ENCODE measurements at places on chromosomes 12 and 14.

GRCh38 chr14:100609331-100609870 is 22.2 kb upstream of the BEGAIN start:
- no peak for DNase-seq

GRCh38 chr14:22383515-22384166 is 205.4 kb downstream of the DAD1 start:
- DNase-seq: no peak

DNA sequence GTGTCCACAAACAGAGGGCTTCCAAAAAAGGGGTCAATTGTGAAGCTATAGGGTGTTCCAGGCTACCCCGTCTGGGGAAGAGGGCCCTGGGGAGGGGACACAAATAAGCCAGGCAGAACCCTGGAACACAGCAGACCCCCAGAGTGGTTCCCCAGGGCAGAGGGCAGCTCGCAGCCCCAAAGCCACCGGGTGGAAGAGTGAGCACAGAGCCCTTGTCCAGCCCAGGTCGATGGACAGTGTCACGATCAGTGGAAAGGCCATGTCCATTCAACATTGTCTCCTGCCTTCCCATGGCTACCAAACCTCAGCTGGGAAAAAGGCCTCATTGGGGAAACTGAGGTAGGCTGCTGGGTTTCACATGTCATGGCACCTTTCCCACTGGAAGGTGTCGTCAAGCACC is 131.4 kb downstream of the DICER1 start:
- DNase-seq: no peak

DNA sequence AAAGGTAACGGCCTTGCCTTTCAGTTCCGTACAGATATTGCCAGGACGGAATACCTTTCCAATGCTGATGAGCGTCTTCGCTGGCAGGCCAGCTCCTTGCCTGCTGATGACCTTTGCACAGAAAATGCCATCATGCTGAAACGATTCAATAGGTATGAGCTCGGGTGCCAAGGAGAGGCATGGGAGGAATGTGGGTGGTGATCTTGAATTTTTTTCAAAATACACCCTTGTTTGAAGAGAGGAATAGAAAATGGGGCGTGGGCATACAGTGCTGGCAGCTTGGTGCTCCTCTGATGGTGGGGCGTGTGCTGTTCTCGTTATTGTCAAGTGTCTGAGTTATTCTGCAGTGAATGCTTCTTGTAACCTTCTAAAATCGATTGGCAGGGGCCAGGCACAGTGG is 52.5 kb downstream of the HSP90AA1 start:
- DNase-seq: no peak

DNA sequence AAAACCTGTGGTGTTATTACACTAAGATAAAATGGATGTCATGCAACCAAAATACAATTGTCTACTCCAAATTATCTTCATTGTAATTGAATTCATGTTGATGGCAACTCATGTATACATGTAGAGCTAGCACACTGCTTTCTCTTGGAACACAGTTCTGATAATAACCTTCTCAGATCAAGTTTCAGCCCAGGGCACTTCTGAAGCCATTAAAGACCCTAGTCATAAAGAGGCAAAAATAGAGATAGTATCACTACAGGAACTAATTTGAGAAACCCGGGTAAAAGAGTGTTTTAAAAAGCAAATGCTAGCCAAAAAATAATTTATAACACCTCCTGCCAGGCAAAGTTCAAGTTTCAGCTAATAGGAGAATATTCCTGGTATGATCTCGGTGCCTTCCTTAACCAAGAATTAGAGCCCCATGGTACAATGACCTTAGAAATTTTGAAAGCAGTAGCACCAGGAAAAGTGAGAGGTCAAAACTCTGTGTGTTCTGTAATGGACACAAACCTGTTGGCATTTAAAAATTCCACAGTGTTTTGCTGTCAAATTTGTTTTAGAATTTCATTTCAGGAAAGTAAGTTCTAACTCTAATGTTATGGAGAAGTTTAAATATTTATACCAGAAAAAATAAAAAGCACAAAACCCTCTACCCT is 105.0 kb upstream of the FRMD6 start:
- no peak for DNase-seq

DNA sequence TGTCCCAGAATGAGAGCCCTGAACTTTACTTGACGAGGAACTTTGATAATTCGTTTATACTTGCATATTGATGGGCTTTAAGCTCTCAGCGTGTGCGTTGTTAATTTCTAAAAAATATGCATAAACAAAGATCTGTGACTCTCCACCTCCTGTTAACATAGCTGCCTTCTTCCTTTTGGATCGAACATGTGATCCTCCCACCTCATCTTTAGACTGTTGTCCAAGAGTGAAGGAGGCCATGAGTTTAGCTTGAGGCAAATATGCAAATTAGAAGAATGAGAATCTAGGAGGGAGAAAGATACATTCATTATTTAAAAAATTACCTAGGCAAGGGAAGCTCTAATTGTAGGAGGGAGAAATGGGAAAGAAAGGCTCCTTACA is 617 bp downstream of the TTC8 start:
- no peak for DNase-seq

DNA sequence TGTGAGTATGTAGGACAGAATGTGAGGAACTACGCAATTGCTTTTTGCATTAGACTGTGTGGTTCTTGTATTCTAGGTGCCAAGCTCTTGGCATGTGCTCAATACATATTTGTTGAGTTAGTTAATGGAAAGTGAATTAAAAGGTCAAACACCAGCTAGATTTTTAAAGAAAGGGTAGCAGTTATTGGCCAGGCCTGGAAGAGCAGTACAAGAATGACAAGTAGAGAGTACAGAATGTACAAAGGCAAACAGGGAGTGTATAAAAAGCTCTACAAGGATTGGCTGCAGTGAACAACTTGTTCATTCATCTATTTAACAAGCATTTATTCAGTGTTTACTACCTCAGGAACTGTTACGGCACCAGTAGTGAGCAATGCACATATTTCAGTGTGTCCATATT is 854.0 kb upstream of the SEL1L start:
- DNase-seq: no peak

DNA sequence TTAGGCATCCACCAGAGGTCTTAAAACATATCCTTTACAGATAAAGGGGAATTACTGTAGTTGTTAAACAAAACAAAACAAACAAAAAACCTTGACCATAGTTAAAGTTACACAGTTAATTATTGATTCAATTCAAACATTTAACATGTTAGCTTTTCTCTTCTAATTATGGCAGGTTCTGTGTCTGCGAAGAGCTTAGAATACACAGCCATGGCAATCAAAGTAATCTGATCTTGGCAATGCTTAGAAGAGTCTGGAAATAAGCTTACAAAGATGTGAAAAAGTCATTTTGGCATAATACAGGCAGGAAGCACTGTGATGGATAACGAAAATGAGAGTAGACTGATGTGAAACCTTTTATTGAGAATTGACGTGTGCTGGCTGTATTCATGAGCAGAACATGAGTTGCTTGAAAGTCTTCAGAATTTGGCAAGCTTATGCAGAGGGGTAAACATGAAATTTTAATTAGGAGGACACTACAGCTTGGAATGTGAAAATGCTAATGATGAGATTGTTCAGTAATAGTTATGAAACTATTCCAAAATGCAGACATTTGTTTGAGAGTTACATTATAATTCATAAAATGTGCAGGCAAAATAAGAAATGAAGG is 629.6 kb downstream of the FSCB start:
- no peak for DNase-seq

Measured in effector memory CD4-positive, alpha-beta T cell (primary cell).